ENCODE measurements at places on chromosomes 4 and X. TPM values are rescaled to one million over a fixed set of nuclear protein-coding genes. Genes with fewer than 3 reads are reported as not detected.
A peak's percentile ranks its signal among the peaks of the same experiment; 100 is the strongest.

DNA sequence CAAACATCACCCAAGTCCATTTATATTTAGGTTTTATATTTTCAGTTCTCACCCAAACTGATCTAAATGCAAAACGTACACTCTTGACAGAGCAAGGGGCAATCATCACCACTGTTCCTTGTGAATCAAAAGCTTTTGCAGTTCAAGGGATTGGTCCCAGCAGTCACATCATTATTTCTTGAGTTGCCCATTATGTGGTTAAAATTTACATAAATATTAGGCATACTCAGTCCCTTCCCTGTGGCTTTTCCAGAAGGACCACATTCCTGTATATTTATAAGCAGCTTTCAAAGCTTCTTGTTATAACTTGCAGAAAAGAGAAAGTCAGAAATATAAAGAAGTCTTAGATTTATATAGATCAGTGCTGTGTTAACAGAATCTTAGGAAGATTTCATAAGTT lies 224.4 kb downstream of the CLCN4 start:
- H3K4me3 ChIP-seq, result no peak overlapping the region
- no peak overlapping the region for H3K27ac ChIP-seq
- DNase-seq, result no peak

GRCh38 chr4:93771640-93772411 lies 56.7 kb upstream of the ATOH1 start:
- no peaks in the 10 kb centered on the region for H3K27me3 ChIP-seq
- no peak for DNase-seq

GRCh38 chrX:81110286-81110685 lies 91.4 kb downstream of the HMGN5 start:
- H3K4me1 ChIP-seq, result no peaks in the 10 kb centered on the region
- H3K36me3 ChIP-seq, result no peaks in the 10 kb centered on the region
- no peak overlapping the region for H3K4me3 ChIP-seq
- H3K27ac ChIP-seq, result no peak overlapping the region
- H3K27me3 ChIP-seq, result no peaks in the 10 kb centered on the region

- H3K4me1 ChIP-seq, result no peaks in the 10 kb centered on the region
- no peaks in the 10 kb centered on the region for H3K27me3 ChIP-seq
- H3K36me3 ChIP-seq, result no peaks in the 10 kb centered on the region
- H3K27ac ChIP-seq, result no peak overlapping the region
- H3K4me3 ChIP-seq, result no peak overlapping the region
Observed at GRCh38 chrX:36986231-36986630, 21.9 kb upstream of the FAM47C start.

DNA sequence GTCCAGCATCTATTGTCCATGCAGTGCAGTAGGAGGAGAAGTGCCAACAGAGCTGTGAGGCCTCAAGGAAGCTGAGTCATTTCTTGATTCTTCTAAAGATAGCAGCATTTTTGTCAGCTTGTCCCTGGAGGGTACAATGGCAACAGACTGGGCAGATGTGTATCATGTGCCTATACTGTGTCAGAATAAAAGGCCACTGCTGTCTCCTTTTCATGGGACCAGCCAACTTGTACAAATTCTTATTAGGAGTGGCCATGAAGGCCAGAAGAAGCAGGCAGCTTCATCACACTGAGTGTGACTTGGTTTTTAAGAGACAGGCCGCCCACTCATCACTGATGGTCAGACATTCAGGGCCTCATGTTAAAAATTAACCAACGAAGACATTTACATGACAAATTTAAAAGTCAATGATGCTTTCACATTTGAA lies 185.0 kb upstream of the FAM241A start:
- H3K27ac ChIP-seq, result peak overlapping the region; percentile 61
- no peaks in the 10 kb centered on the region for H3K36me3 ChIP-seq
- H3K4me1 ChIP-seq, result peaks cover 42% of the 10 kb centered on the region
- H3K4me3 ChIP-seq, result peak overlapping the region; percentile 15
- no peaks in the 10 kb centered on the region for H3K27me3 ChIP-seq

HMGN5 gene
- total RNA-seq, result 1.3 TPM

- no peak overlapping the region for H3K27ac ChIP-seq
- no peak overlapping the region for H3K4me3 ChIP-seq
- no peaks in the 10 kb centered on the region for H3K27me3 ChIP-seq
- peak; percentile 55 for DNase-seq
Observed at GRCh38 chrX:147917700-147918695, 6.3 kb downstream of the FMR1 start.

GRCh38 chr4:140237616-140238350 lies 83.8 kb upstream of the MAML3 start:
- H3K27ac ChIP-seq, result peak overlapping the region; percentile 91
- H3K4me1 ChIP-seq, result peaks cover 31% of the 10 kb centered on the region
- H3K4me3 ChIP-seq, result peak overlapping the region; percentile 61
- no peaks in the 10 kb centered on the region for H3K36me3 ChIP-seq
- DNase-seq, result peak; percentile 95
- no peaks in the 10 kb centered on the region for H3K27me3 ChIP-seq

DNA sequence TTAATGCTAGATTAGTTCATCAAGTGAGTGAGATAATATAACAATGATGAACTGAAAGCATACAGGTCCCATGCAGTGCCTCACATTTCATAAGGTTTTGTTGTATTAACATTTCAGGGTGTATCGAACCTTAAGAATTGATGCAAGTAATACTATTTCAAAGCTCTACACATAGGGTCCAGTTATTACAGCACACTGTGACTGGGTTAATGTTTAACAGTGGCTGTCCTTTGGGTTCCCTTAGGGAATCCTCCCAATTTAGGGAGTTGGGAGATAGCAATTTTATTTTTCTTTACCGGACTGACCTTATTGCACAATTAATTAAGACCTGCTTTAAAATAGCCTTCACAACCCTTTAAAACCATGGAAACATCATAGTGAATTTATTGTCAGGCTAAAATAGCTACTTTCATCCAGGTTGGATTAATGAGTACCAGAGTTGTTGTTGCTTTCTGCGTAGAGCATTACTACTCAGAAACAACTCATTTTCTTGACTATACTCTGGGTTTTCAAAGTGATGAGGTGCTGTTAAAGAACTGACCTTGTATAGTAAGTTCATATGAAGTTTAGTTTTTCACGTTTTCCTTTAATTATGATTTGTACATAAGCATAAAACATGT lies 134.4 kb downstream of the AKAP4 start:
- DNase-seq, result no peak
- no peaks in the 10 kb centered on the region for H3K36me3 ChIP-seq
- H3K27ac ChIP-seq, result no peak overlapping the region
- no peaks in the 10 kb centered on the region for H3K27me3 ChIP-seq

- DNase-seq, result no peak
- H3K27ac ChIP-seq, result no peak overlapping the region
- H3K36me3 ChIP-seq, result no peaks in the 10 kb centered on the region
- no peak overlapping the region for H3K4me3 ChIP-seq
Observed at GRCh38 chrX:4935401-4935800, 1222.0 kb upstream of the PRKX start.

GRCh38 chr4:125254106-125254505 lies 60.6 kb upstream of the FAT4 start:
- H3K4me3 ChIP-seq, result no peak overlapping the region
- H3K27me3 ChIP-seq, result no peaks in the 10 kb centered on the region
- no peaks in the 10 kb centered on the region for H3K36me3 ChIP-seq
- H3K4me1 ChIP-seq, result peaks cover 11% of the 10 kb centered on the region

PHOX2B gene
- total RNA-seq, result not detected

Data from GM23248 (cell line).